ENCODE measurements at places on chromosomes 7 and 10.

GRCh38 chr7:157483515-157483914, 146.7 kb downstream of the DNAJB6 start:
- DNase-seq: no peak

GRCh38 chr7:43639858-43640491, 57.1 kb downstream of the STK17A start:
- no peak for DNase-seq

DNA sequence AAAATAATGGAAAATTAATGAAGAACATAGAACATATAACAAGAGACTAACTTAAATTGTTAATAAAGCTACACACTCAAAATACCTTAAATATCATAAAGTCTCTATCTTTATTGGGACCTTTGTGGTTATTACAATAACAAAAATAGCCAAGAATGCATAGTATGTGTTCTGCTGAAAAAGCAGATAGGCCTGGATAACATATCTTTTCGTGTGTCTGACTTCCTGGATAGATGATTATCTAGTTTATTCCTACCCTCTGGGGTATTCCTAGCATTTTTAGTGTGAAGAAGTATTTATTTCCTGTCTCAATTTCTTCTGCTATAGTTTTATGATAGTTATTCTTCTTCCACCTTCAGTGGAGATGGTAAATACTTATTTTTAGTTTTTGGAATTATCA, 36.5 kb downstream of the CALCR start:
- no peak for DNase-seq

DNA sequence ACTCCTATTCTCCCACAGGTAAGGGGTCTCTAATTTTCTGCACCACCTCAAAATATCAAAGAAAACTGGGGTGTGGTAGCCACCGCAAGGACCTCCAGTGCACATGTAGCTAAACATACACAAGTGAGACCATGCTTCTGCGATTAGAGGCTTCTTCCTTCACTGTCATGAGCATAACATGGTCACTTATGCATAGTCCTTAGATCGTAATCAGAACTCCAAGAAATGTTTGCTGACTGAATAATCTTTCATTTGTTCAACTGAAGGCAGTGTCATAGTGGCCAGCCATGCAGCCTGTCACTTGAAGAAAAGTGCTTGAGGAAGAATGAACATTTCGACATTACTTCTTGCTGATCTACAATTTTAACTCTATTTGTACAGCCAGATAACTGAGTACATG, 14.6 kb downstream of the TWIST1 start:
- DNase-seq: no peak

DNA sequence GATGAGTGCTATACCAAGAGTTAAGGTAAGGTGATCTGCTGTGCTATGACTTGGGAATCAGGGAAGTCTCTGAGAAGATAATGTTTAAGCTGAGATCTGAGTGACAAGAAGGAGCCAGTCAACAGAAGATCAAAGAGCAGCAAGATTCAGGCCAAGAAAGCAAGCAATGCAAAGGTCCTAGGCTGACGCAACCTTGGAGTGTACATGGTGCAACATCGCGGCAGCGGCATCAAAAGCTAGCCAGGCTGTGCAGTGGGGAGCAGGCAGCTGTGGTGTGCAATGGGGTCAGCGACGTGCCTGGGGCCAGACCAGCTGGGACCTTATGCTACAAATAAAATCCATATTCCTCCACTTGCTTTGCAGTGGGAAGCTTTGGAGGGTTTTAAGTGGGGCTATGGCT, 324.1 kb downstream of the LRMDA start:
- DNase-seq: no peak

DNA sequence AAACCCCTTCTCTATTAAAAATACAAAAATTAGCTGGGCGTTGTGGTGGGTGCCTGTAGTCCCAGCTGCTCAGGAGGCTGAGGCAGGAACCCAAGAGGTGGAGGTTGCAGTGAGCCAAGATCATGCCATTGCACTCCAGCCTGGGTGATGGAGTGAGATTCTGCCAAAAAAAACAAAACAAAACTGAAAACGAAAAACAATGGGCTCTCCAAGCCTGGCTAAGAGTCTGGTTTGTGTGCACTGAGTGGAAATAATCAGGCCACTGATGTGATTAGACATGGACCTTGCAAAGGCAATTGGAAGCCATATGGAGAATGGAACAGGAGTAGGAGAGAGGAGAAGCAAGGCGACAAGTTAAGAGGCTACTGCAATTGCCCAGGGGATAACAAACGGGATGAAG, 60.1 kb upstream of the GSDME start:
- no peak for DNase-seq

DNA sequence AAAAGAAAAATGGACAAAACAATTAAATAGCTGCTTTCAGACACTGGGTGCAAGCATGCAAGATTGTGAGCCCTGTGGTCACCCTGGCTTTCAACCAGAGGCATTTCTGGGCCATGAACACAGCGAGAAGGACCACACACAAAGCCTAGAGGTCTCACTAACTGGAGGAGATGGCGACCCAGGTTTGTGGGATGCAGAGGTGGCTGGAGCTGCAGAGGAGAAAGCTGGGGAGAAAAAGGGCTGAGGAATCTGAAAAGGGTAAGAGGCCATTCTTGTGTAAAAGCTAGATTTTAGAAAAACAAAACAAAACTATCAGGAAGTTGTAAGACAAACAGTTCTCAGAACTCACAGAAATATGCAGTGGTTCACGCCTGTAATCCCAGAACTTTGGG, 30.1 kb upstream of the PTPRN2 start:
- no peak for DNase-seq

GRCh38 chr7:20991544-20991943, 204.9 kb upstream of the SP8 start:
- no peak for DNase-seq

- no peak for DNase-seq
Measured at GRCh38 chr7:86953653-86954336, 105.7 kb downstream of the ELAPOR2 start.

DNA sequence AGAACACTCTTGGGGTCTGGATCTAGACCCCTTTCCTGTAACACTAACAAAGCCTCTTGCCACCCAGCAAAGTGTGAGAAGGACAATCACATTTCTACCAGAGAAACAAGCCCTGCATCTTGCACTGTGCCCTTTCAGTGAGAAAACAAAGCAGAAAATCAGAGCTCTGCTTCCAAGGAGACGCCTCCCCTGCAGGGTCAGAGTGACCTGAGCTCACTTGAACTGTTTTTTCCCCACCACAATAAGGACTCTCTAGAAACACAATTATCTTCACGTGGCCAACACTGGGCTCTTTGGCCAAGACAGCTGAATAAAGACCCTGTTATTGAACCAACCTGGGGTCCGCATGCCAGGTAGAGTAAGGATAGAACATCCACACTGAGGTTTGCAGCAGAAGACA, 30.1 kb upstream of the PRLHR start:
- DNase-seq: no peak

DNA sequence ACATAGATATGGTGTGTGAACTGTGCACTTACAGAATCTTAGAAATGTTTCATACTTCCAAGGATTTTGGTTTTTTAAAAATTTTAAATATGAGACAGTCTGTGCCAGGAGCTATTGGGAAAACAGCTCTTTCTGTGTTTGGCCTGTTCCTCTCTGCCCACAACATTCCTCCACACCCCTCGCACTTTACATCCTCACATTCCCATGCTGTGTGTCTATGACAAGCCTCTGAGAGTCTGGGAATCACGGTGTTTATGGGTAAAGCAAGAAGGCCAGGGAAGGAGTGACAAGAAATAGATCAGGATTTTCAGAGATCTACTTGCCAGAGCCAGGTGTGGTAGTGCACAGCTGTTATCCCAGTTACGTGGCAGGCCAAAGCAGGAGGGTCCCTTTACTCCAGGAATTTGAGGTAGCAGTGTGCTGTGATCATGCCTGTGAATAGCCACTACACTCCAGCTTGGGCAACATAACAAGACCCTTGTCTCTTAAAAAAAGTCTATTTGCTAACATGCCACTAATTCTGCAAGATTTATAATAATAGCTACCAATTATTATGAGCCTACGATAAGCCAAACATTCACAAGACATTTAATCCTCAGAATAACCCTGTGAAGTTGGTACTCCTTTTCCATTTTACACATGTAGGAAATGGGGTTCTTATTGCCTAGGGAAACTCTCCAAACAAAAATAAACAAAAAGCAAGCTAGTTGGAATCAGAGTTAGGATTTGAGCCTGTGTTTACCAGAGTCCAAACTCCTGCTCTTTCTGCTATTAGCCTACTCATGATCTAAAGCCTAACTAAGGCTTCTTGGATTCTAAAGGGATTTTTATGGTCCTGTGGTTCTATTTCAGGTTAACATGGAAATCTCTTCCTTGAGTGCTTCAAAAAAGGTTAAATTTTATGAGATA, 168.3 kb upstream of the SP8 start:
- no peak for DNase-seq

GRCh38 chr10:112456533-112456932, 9.5 kb downstream of the VTI1A start:
- DNase-seq: no peak

DNA sequence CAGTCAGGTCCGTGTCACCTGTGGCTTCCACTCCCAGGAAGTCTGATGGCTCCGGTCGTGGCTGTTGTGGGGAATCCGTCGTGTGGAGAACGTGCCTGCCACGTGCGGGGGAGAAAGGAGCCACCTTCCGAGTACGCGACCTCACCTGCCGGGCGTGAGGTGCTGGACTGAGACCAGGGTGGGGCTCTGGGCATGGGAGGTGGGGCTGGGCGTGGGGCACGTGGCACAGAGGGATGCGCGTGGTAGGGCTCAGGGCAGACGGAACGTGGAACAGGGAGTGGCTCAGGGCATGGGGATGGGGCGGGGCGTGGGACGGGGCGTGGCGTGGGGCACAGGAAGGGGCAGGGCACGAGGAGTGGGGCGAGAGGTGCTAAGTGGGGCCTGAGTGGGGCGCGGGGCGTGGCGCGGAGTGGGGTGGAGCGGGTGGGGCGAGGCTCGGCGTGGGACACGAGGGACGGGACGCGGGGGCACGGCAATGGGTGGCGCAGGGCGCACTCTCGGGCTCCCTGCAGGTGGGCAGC, 64.8 kb downstream of the C10orf143 start:
- DNase-seq: no peak

- no peak for DNase-seq
Measured at GRCh38 chr10:22913474-22914092, 14.3 kb upstream of the ARMC3 start.

GRCh38 chr7:80189638-80190037, 55.0 kb downstream of the GNAI1 start:
- DNase-seq: no peak

GRCh38 chr10:75008952-75009351, 102.5 kb upstream of the SAMD8 start:
- DNase-seq: no peak

DNA sequence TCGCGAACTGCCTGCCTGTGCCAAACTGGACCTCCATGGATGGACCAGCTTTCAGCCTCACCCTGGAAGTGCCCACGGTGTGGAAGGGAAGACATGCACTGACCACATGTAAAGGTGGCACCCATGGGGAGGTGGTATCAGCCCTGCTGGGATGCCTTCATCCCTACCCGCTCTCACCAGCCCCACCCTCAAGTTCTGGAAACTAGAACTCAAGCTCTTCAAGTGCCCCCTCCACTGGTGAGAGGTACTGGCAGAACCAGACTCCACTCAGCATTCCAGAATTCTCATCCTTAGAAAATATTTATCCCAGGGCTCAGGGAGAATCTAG, 5.9 kb downstream of the ZNF488 start:
- no peak for DNase-seq

- no peak for DNase-seq
Measured at GRCh38 chr7:116798232-116798631, 64.2 kb upstream of the CAPZA2 start.

- DNase-seq: no peak
Measured at GRCh38 chr10:59448616-59449015, 86.3 kb upstream of the FAM13C start.

- no peak for DNase-seq
Measured at GRCh38 chr7:65749039-65749438, 123.8 kb upstream of the VKORC1L1 start.

DNA sequence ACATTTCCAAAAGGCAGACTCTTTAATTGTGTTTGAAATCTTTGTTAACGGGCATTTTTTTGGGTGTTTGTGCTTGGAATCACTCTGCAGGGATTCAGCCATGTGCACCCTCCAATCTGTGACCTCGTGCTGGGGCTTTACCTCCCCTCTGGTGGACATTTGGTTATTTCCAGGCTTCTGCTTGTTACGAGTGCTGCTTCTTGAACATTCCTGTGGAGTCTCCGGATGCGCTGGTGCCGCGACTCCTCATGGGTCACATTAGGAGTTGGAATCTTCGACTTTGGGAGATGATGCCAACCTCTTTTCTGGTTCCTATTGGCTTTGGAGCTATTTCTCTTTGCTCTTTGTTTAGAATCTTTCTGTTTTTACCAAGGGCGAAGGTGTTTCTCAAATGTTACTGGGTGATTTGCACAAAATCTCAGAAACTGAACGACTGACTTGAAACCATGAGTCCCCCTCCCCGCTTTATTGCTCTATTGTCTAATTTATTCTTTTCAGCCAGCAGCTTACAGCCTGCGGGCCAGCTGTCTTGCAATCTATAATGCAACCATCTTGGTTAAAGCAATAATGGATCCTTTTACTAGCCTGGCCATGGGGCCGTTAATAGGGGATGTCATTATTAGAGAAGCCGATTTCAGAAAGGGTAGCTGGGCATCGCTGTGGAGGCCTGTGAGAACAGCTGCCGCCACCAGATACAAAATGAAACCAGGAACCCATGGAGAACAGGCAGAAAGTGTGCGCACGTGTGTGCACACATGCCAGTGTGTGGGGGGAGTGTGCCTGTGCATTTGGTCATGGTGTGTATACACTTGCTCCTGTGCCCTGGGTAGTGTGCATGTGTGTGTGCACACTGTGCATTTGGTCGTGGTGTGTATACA, 9.9 kb upstream of the DPYSL4 start:
- no peak for DNase-seq

DNA sequence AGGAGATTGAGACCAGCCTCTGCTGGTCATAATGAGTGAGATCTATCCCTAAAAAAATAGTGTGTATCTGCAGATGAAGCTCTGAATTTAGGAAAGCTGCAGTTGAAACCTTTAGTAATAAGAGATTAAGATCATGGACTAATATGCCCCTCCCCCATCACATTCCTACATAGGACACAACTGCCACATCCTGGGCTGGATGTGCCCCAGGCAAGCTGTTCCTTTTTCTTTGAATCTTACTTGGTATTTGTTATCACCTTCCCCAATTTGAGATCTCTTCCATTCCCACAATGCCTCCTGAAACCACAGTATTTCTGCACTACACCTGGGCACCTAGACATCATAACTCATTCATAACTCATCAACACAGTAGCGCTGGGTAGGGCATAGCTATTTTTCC, 74.1 kb downstream of the DOCK1 start:
- DNase-seq: no peak

All from cortex of kidney (tissue), 1 donor.